ENCODE measurements at places on chromosomes 4 and X.

DNA sequence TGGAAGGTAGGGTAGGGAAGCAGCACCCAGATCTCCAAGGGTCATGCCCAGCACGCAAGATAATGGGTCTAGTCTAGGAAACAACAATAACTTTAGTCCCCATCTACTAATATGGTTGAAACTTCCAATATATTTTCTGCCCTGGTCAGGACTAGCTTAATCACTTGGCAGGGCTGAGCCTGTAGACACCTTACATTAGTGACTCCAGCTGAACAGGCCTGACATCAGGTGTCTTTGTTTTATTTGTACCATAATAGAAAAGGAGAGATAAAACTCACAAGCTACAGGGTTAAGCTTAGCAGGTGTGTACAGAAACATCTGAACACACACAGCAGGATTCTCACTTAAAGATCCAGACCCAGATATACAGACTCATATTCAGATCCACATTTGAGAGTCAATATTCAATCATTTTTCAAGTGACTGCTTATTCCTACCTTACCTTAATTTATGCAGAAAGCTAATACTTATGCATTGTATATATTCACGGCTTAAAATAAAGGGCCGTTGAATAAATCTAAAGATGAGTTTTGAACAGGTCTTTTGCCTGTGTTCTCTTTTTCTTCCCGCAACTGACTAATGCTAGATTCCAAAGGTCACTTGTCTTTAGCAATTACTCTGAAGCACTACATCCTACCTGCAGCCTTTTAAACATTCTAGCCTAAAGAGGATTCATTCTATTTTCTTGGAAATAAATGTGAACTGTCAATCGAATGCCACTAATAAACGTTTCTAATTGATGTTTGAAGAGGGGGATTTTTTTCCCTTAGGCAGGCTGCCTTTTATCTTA, 745.3 kb downstream of the RPA4 start:
- no peak for DNase-seq

- no peak for DNase-seq
These were observed 21.6 kb downstream of the TSPAN6 start for GRCh38 chrX:100615005-100615404.

DNA sequence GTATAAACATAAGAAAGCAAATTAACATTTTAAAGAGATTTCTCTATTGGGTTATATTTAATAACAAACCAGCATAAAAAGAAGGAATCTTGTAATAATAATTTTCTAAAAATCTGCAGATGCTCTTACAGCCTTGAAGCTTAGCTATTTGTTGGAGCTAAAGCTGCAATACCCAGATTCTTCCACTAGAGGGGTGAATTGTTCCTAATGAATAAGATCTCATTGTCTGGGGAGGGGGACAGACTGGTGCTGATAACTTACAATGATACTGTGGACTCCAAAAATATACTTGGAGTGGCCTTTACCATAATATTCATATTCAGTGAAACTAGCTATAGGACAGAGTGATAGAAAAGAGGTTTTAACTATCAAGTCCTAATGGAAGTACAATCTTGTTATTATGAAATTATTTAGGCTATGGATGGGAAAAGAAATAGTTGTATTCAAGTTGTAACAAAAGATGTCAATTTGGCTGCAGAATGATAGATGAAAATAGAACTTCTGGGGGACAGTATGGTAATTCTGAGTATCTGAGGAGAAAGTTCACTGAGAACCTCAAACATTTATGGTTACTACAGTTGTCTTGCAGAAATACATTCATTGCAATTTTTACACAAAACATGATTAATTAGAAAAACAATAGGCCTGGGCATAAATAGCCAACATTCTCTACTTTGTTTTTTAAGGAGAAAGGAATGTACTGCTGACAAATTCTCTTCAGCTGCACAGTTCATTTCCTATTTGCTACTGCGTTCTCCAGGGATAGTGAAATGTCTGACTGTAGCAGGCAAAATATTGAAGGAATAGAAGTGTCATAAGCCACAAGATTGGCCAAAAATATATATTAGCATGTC, 443.3 kb downstream of the GBA3 start:
- DNase-seq, result no peak

GRCh38 chr4:16302648-16303047, 76.4 kb upstream of the TAPT1 start:
- DNase-seq, result no peak

DNA sequence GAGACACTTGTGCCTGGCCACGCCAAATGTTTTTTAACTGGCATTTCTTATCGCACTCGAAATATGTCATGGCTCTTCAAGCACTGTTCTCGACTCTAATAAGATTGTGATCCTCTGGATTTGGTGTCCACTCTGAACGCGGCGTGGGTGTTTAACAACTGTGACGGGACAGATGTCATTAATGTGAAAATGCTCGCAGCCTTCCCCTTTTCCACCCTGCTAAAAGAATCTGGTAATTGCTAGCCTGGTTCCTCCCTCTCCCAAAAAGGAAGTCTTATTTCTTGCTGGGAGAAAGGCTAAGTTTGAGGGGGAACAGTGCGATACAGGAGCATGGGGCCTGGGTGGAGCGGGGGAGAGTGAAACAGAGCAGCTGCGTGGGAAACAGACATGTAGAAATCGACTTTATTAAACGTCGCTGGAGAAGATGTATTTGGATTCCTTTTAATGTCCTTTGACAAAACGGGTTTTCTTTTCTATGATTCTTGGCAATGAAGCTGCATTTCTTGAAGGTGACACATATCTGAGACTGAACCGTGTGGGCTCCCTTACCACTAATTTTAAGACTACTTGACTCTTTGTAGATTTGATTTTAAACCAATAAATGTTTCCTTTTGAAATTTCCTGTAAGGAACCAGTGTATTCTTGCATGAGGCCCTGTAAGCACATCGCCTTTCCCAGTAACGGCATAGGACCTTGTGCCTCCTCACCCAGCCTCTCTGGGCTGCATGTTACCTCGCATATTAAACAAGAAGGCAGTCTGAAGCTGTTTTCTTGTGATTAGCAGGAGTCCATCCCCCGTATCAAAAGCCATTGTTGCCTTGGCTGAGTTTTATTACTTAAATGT, 17.8 kb downstream of the TBC1D1 start:
- no peak for DNase-seq

DNA sequence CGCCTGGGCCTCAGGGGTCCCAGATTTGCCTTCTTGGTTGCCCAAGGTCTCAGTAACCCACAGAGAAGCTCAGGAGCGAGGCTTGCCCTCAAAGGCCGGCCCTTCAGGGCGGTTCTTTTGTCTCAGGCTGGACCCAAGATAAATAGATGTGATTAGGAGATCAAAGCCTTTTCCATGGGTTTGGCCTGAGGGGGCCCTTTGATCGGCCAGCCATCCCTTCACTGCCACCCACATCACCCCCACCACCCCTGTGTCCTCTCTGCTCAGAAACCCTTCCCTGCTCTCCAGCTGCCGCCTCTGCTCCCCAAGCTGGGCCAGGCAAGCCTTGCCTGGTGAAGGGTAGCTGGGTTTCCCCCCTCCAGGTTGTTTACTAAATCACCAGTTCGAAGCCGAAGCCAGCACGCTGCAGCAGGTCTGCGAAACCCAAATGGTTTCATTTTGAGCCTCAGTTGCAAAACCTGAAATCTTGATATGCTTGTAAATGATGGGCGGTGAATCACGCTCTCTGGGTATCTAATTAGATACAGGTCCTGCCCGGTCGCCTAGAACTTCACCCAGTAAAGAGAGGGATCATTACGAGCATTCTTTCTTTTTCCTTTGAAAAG, 202.6 kb upstream of the BCOR start:
- no peak for DNase-seq

DNA sequence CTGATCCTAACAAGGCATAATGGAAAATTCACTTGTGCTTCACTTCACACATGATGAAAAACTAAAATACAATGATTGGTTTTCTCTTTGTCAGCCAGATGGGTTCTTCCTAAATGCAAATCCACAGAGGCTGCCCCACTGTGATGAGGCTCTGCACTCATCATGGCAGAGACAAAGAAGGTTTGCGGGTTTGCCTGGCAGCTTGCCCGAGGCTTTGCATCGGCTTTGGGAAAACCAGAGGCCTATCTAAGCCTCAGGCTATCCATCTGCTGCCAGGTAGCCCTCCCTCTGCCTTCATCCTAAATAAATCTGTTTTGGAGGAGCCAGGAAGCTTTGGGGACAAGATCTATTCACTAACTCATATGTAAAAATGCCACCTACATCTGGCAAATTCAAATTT, 244.2 kb downstream of the PACRGL start:
- no peak for DNase-seq

DNA sequence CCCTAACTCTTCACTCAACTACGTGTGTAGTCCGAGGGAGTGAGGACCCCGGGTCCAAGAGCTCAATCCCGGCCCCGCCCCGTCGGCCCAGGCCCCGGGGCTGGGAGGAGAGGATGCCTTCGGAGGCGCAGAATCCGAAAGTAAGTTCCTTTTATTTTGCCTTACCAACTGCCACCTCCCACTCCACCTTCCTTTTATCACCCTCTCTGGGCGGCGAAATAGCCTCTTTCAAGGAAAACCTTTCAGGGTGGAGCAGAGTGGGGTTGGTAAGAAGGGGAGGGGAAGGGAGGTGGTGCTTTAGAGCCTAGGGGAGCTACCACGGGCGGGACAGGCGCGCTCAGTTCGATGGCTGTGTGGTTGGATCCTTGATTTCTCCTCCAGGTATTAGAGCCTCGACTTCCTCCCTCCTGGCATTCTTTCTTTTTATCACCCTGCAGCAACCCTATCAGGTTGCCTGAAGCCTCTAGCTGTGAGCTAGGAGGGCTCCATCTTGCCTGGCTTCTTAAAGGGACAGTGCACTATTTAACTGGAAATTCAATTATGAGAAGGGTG, 191.2 kb downstream of the RRAGB start:
- no peak for DNase-seq

DNA sequence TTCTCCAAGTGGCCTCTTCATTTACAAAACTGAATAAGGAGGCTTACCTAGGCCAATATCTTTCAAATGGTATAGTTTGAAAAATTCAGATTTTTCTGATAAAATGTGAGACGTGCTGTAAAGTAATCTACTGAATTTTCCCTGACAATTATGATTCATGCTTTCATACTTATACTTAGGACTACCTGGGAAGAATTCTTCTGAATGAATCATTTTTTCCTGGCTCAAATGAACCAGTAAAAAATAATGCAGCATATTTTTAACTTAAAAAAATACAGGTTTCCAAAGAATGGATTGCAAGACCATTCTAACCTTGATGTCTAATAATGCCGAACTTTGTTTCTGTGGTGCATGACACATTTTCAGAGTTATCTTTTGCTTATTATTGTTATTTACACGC, 375.4 kb downstream of the ZNF674 start:
- no peak for DNase-seq

GRCh38 chrX:39869846-39870601, 227.7 kb downstream of the BCOR start:
- DNase-seq, result no peak

- no peak for DNase-seq
These were observed 71.7 kb upstream of the HGFAC start for GRCh38 chr4:3369781-3370674.

- no peak for DNase-seq
These were observed 13.6 kb downstream of the CHST7 start for GRCh38 chrX:46587158-46587557.

DNA sequence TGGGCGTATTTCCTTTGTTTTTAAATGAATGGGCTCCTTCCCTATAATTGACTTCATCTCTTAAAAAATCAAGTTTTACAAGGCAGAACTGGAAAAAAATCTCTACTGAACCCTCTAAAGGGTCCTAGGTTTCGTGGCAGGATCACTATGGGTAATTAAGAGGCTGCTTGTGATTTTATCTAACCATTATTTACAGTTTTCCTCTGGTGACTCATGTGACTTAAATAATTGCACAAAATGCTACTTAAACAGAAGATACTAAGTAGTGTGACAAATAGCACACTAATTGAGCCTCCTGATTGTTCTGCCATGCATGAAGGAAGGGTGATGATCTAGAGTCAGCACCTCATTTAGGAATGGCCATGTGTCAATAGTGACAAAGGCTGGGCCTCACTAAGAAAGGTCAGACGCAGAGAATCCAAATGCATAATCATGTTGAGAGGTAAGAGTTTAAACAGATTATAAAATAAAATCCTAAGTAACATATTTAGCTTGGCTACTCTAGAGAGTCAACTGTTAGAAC, 35.5 kb downstream of the OFD1 start:
- DNase-seq, result no peak

DNA sequence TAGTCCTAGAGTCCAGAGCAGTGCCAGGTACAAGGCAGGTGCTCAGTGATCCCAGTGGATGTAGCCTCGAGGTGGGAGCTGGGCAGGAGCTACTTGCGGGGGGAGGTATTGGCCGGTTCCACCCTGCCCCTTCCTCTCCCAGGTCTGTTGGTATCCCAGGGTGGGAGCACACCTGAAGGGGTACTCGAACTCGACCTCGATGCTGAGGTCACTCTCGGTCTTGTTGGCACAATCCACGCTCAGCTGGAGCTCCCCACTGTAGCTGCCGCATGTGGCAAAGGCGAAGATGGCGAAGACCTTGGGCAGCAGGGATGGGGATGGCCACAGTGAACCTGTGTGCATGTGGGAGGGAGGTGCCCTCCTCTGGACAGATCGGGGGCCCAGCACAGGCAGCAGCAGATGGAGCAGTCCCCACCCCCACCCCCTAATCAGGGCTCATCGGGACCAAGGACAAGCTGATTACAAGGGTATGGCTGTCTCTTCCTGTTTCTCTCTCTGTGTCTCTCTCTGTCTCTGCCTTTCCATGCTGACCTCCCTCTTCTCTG, 2.4 kb downstream of the SYP start:
- no peak for DNase-seq

- no peak for DNase-seq
These were observed 46.3 kb upstream of the HUWE1 start for GRCh38 chrX:53732797-53733196.

- DNase-seq, result no peak
These were observed 342.5 kb upstream of the MAGEB2 start for GRCh38 chrX:29872831-29873230.

DNA sequence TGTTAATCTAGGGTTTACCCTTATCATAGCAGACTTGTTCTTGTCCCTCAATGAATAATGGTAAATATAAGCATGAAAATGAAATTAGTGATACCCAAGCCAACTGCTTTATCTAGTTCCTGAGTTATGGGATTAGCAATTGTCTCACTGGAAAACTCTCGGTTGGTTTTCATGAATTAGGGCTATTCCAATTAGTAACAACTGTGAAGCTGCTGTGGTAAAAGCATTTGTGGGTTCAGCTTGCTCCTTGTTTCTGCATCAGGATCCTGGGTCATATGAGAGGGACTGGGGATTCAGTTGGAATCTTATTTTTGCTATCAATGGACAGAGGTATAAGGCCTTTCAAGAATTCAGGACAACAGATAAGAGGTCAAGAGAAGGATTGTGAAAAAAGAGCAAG, 50.2 kb downstream of the DCX start:
- no peak for DNase-seq

- DNase-seq, result no peak
These were observed 24.5 kb upstream of the TAPT1 start for GRCh38 chr4:16250661-16251365.

- no peak for DNase-seq
These were observed 34.5 kb downstream of the PHKA2 start for GRCh38 chrX:18949291-18949943.

DNA sequence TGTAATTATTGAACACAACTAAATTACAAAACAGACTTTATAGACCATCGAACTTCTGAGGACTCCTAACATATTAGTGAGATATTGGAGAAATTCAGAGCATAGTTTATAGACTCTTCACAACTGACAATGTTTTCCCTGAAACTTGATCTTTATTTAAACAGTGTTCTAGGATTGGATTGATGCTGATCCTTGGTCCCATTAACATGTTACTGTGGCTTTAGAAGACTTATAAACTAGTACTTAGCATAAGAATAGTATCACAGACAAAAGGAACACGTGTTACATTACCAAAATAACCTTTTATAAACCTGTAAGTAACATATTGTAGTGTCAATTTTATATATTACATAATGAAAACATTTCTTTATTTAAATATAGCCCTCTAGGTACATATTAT, 689.6 kb downstream of the CCSER1 start:
- DNase-seq, result no peak

All from DMS 273 treated with DMSO at 0.1 percent for 48 hours (cell line).